Activated CD4-positive, alpha-beta T cell treated with anti-CD3 and anti-CD28 coated beads, Interleukin-2, amount 50 U/mL, for 1 hour (primary cell): ENCODE measurements at places on chromosomes 13 and 19.

DNA sequence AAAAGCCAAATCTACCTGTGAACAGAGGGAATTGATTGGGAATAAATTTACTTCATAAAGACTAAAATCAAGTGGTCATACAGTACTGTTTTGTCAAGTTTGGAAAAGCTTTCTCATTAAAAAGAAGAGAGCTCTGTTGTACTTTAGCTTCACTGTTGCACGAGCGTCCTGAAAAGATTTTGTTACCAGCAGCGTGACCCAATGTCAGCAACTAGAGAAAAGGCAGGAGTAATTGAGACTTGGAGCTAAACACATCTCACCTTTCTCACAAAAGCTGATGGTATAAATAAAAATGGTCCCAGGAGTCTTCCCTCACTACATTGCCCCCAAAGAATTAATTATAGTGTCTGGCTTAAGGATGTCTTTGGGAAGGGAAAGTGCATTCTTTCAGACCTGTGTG, 613.7 kb downstream of the OLFM4 start:
- DNase-seq = no peak

DNA sequence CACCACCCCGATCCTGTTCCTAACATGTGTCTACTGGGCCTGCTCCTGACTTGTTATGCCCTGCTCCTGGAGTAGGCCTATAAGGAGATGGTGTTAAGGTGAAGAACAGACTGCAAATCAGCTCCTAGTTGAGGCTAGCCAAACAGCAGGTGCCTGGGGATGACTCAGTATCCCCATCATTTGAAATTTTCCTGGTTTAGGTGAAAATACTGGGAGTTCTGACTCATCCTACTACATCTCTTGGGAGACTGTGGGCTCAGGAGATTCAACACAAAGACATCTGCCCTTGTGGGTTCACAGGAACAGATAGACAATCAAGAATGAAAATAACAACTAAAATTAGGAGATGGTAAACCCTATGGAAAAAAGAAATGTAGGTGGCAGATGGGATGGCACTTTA, 41.2 kb downstream of the BRD4 start:
- DNase-seq = no peak

GRCh38 chr19:20926796-20927195, 3.7 kb downstream of the ZNF85 start:
- no peak for DNase-seq

DNA sequence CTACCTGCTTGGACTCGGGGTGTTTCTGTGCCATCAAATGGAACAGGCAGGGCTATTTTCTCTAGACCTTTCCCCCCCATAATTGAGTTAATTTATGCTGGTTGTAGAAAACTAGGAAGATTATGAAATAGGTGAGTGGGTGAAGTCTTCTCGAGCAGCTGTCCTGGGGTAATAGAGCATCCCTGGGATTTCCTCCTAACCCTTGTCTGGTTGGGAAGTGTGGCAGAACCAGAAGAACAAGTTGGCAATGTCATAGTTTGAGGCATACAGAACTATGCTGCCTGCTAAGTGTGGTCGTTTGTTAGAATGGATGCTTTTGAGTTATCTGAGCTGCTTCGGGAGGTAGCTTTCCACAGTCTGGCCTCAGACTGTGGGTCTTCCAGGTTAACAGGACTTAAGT, 3.7 kb downstream of the GATAD2A start:
- DNase-seq = no peak

DNA sequence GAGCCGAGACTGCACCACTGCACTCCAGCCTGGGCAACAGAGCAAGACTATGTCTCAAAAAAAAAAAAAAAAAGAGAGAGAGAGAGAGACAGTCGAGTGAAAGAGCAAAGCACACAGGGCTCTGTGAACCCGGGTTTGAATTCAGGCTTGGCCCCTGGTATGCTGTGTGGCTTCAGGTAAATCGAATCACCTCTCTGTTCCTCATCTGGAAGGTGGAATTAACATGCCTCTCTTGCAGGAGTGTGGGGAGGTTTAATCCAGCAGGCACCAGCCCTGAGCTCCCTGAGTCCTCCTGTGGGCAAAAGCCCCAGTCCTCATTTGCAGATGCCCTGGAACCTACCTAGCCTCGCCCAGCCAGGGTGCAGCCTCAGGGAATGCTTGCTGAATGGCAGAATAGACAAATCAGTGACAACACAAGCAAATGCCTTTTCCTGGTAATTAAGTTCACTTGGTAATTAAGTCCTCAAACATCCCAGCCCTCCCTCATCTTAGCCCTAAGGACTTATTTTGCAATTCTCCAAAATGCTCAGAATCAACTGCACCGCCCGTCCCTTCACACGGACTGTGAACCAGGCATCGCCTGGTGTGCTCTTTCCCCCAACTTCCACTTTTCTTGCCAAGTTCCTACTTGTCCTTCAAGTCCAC, 4.6 kb upstream of the ZNRF4 start:
- DNase-seq = no peak

- peak; percentile 84 for DNase-seq
Measured at GRCh38 chr19:10502524-10503001, 593 bp downstream of the KEAP1 start.

DNA sequence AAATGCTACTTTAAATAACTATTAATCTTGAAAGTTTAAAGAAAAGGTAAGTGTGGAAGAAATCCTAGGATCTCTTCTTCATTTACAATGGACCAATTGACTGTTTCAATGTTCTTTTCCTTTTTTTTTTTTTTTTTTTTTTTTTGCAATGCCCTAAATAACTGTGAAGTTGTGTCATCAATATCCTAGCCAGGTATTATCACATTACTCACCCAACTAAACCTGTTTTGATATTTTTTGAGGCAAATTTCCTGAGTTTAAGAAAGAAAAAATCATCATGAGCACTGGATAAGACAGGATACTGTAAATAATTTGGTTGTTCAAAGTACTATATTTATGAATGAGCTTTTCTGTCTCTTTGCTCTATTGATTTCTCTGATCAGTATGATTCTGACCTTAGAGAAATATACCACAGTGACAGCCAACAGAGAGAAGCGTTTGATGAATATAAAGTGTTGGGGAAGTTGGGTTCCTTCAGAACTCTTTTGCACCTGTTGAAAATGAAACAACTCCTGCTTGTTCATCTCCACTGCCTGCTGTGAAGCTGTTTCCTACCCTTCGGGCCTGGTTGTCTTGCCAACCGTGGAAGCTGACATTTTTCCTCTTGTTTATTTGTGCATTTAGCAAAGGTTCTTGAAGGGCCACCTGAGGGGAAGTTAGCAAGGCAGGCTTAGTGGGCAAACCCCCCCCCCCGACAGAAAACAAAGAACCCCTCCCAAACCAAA, 1220.5 kb upstream of the SLC10A2 start:
- no peak for DNase-seq

DNA sequence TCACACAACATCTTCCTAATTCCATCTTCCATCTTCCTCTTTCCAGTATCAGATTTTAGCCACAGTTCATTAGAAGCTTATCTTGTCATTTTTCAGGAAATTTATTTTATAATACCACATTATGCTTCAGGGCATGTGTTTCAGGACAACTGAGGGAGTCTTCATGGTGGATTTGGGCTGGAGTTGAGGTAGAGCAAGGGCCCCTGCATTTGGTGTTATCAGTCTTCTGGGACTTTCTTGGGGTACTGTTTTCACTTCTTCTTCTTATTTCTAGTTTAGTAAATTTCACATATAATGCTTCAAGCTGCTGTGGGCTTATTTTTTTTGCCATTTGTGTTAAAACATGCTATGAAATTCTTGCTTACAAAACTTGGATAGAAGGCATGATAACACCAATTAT, 188.7 kb downstream of the LHFPL6 start:
- no peak for DNase-seq

- no peak for DNase-seq
Measured at GRCh38 chr13:59250336-59251189, 913.2 kb downstream of the DIAPH3 start.

- peak; percentile 48 for DNase-seq
Measured at GRCh38 chr19:29714371-29714952, 599 bp downstream of the C19orf12 start.

DNA sequence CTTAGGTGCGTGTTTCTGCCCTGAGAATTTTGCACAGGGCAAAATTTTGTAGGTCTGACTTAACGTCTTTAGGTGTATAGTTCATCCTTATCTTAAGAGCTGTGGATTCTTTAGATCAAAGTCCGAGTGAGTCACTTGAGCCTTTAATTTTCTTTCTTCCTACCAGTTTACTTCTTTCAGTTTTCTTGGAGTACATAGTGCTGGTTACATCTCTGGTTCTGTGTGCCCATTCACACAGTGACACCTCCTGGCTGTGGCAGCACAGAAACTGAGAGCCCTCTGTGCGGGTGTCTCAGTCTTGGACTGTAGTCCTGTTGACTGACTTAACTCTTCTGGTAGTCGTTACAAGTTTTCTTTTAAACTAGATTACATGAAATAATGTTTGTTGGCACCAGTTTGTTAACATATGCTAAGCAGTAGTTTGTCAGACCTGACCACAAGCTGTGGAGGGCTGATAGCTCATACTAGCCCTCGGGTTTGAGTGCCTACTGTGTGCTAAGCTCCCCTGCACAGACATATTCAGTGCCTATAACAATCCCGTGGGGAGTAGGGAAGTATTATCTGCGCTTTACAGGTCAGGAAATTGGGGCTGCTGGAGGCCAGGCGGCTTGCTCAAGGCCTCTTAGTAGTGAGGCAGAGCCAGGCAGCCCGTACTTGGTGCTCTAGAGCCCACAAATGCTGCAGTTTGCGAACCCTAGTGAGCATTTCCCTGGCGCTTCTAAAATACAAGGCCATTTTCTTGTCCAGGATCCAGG, 1.6 kb downstream of the GATAD2A start:
- DNase-seq = peak; percentile 56

DNA sequence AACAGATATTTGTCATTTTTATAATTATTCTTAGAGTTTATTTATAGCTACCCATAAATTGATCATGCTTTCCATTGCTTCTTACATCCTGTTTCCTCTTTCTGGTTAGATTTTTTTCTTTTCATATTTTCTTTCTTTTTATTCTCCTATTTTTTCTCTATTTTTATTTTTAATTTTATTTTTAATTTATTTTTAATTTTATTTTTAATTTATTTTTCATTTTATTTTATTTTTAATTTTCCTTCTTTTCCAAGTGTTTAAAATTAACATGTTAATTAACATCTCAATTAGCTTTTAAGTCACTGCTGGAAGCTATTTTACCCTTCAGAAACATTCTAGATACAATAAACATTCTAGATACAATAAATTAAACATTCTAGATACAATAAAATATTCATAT, 269.6 kb downstream of the B3GLCT start:
- no peak for DNase-seq

GRCh38 chr13:90177512-90177911, 1170.0 kb upstream of the MIR17HG start:
- no peak for DNase-seq

GRCh38 chr19:34118879-34119748, 53.2 kb upstream of the LSM14A start:
- DNase-seq = no peak

DNA sequence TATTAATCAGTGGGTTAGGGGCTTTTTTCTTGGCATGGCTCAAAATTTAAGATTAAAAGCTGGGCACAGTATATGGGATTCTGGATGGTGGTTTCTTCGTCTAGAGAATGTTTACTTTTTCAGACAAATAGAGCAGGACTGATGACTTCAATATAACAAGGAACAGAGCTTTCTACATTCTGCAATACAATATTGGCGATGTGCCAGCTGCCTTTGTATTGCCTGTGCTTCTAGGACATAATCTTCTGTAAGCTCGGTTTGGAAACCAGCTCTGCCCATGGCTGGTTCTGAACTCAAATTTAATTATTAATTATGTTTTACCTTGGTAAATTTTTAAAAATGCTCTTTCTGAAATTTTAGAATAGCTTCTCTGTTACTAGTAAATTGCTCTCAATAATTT, 139.1 kb upstream of the TRPC4 start:
- DNase-seq = no peak

GRCh38 chr13:70668983-70669382, 560.7 kb upstream of the KLHL1 start:
- DNase-seq = no peak

GRCh38 chr19:50039968-50040367, 14.2 kb downstream of the ZNF473 start:
- no peak for DNase-seq

DNA sequence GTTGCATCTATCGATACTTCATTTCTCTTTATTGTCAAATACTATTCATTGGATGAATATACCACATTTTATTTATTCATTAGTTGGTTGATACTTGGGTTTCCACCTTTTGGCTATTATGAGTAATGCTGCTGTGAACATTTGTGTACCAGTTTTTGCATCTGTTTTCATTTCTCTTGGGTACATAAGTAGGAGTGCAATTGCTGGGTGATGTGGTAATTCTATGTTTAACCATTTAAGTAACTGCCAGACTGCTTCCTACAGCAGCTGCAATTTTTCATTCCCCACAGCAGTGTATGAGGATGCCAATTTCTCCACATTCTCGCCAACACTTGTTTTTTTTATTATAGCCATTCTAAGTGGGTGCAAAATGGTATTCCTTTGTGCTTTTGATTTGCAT, 2.6 kb downstream of the KCNJ14 start:
- no peak for DNase-seq

DNA sequence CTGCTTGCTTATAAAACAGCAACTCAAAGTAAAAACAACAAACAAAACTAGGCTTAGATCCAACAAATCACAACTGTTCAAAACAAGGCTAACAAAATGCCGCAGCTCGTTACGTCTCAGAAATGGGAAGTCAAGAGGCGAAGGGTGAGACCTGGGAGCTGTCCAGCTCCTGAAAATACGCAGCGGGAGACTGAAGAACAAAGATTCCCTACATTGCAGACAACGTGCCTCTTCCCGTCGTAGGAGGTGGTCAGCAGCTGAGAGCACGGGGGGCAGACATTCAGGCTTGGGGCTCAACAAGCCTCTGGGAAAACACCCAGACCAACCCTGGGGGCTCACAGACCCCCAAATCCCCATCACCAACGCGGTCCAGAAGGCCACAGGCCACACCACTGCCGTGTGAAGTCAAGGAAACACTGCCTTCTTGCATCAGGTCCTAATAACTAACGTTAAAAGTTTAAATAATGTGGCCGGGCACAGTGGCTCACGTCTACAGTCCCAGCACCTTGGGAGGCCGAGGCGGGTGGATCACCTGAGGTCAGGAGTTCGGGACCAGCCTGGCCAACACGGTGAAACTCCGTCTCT, 13.5 kb downstream of the PLPP2 start:
- no peak for DNase-seq

GRCh38 chr19:3183721-3184641, 1.7 kb upstream of the NCLN start:
- DNase-seq = no peak

GRCh38 chr13:37752146-37752545, 117.4 kb downstream of the TRPC4 start:
- no peak for DNase-seq

DNA sequence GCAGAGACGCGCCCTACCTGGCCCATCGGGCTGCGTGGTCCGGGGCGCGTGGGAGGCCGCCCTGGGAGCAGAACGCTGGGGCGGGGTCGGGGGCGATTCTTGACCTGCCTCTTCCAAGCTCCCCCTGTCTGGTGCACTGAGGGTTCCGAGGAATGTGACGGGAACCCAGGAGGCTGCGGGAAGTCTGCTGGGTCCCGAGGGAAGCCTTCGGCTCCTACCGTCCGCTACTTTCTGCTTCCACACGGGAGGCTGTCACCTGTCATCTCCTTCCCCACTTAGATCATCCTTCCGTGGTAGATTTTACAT, 781 bp upstream of the SPRYD7 start:
- DNase-seq = no peak

GRCh38 chr19:18610556-18611326, 1.9 kb upstream of the TMEM59L start:
- DNase-seq = no peak
